GF-D8 (cell line): ENCODE measurements at places on chromosomes 13 and 19.

DNA sequence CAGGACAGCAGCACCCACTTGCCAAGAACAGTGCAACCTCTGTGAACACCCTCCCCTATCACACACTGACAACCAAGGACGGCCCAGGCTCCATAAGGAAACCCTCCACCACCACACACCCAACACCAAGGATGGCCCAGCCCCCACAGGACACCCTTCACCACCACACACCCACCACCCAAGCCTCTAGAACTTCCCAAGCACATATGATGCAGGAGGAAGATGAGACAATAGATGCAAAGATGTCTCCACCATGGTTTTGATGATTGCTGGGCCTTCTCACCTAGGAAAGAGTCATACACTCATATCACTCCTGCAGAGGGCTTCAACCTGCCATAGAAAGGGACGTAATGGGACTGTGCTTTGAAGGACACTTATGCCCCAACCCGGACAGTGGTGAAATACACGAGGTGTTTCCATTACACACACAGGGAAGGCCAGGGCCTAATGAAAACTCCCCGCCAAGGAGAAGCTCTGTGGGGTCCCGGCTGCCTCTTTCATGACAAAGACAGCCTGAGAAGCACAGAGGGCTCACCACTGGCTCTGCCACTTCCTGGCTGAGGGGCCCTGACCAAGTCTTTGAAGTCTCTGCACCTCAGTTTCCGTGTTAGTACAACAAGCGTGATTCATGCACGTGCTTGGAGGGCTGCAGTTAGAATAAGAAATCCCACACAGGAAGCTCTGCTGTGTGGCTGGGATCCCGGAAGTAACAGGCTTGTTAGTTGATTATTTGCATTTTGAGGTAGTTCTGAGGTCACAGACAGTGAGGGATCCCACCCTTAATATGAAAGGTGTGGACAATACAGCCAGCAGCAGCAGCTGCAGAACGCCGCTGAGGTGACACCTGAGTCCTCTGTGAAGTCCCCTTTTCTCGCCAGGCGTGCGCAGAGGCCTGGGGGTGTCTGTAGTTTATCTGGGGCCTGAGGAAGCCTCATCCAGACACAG is 61.9 kb upstream of the ATP12A start:
- no peak for DNase-seq

DNA sequence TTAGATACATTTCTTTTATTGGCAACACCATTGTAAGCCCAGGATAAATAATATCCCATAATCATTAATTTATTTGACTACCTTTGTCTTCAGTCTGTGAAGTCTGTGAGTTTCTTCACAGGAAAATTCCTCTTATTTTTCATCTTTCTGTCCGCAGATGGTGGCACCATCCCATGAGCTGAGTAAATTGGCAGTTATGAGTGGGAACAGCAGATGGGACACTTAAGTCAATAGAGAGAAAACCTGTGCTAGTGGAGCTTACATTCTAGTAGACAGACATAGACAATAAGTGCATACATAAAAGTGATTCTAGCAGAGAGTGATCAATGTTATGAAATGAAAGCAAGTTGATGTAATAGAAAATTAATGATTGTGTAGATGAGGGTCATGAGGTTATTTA is 638.2 kb upstream of the MIR17HG start:
- no peak for DNase-seq

DNA sequence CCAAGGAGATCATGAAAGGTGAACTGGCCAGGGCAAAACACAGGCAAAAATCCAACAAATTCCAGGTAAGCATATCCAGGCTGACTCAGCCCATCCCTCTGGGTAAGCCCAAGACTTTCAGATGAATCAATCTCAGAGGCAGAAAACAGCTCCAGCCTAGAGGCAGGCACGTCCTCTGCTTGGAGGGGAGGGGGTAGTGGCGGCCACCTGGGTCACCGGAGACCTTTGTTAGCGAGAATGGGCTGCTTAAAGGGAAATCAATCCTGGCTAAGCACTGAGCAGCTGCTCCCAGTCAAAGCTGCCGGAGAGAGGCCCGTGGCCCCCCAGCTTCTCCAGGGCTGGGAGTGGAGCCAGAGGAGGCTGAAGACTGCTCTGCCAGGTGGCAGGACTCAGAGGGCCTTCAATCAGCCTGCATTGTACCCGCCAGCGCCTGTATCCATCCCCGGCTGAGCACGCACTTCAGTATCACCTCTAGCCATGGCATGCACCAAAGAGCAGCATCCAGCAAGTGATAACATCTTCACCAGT is 48.2 kb downstream of the PIN1 start:
- no peak for DNase-seq

DNA sequence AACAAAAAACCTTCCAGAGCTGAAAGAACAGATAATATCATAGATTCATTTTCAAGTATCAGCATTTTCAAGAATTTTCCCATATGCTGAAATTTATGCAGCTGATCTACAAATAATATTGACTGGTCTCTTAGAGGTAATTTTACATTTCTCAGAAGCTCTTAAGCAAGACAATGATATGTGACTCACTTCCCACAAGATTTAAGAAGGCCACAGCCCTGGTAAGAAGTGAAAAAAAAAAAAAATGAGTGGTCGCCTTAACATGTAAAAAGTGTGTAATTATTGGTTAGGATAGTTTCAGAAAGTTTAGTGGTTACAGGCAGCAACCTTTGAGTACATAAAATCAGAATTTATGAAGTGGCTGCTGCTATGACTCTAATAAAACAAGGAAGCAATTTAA is 54.5 kb downstream of the NUFIP1 start:
- peak; percentile 31 for DNase-seq

DNA sequence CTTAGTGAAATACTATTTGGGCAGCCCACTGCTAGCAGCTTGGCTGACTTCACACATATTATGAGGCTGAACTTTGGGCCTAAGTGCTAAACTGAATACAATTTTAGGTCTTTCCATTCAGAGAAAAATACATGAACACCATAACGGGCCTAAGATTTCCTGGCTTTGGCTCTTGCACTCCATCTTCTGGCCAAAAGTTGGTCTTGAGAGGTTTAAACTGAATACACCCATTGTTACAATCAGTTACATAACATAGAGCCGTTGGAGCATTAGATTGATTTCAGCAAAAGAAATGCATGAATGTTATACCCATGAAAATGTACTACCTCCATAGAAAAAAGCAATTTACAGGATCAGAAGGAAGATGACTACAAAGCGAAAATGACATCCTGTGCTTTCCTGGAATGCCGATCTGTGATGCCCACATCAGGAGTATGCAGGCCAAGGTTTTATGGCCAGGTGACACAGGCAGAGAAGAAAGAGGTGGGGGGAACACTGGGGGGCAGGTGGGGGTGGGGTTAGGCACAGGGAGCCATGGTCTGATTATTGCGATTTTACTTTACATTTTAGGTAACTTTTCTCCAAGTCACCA is 11.1 kb upstream of the SHISA2 start:
- DNase-seq = no peak

- no peak for DNase-seq
Observed at GRCh38 chr13:71870100-71870499, 3.1 kb upstream of the DACH1 start.

GRCh38 chr13:27016875-27017274 is 154.7 kb downstream of the USP12 start:
- DNase-seq = no peak

- no peak for DNase-seq
Observed at GRCh38 chr13:76725211-76725610, 161.0 kb downstream of the KCTD12 start.

GRCh38 chr13:40569024-40569350 is 97.5 kb downstream of the FOXO1 start:
- DNase-seq = no peak

DNA sequence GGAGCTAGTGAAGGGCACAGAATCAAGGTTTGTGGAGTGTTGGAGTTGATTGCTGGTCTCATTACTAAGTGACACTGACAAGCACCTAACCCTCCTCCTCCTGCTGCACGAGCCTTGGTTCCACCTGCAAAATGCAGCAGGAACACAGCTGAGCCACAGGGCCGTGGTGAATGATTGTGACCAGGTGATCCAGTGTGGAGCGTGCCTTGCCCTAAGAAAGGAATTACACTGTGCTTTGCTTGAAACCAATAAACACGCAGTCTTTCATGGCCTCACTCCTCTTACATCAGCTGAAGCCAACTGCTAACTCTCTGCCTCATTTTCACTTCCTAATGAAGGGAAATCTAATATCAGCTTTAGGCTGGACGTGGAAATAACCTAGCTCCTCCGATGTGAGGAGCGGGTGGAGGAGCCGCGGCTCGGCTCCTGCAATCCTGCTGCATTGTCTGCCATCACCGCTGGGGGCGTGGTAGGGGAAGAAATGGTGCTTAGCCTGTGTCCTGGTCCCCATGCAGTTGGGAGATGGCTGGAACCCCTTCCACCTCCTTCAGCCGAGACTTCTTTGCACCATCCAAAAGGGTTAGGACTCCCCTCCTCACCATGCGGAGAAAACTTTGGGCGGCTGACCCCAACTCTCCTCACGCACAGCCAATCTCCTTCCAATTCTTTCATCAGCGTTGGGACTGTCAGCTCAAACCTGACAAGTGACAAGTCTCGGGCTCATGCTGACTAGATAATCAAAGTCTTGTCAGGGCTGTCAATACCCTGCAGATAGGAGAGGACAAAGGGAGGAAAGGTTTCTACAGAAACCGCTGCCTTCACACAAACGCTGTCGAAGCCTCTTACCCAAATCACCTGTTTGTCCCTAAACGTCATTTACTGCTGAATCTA is 427.9 kb downstream of the ZNF536 start:
- DNase-seq = no peak

- DNase-seq = no peak
Observed at GRCh38 chr13:41159174-41159573, 26.6 kb upstream of the KBTBD6 start.

GRCh38 chr13:43515531-43515930 is 271.2 kb downstream of the ENOX1 start:
- no peak for DNase-seq

DNA sequence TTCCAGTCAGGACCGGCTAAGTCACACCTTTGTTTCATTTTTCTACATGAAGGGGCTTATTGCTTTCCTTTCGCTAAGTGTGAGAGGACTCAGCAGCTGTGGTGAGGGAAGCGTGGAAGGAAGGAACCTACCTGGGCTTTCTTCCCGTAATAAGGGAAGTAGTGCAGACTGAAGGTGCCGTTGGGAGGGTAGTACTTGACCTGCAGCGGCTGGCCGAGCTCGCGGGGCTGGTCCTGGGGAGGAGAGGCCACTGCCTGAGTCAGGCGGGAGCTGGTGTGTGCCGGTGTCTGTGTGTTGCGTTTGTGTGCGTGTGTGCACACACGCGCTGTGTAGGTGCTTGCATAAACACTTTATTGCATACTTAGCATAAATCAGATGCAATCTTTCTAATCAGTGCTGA is 7.7 kb downstream of the ATP4B start:
- no peak for DNase-seq

GRCh38 chr13:110240943-110241342 is 66.0 kb downstream of the COL4A1 start:
- DNase-seq = no peak

GRCh38 chr19:38743394-38744297 is 628 bp downstream of the CAPN12 start:
- no peak for DNase-seq
